Stimulated activated CD8-positive, alpha-beta memory T cell treated with anti-CD3 and anti-CD28 coated beads, Interleukin-7, amount 100 ng/mL, for 24 hours (primary cell): ENCODE measurements at places on chromosomes 11 and 22.

- DNase-seq, result no peak
Observed at GRCh38 chr11:68026391-68027105, 3.9 kb upstream of the NDUFS8 start.

DNA sequence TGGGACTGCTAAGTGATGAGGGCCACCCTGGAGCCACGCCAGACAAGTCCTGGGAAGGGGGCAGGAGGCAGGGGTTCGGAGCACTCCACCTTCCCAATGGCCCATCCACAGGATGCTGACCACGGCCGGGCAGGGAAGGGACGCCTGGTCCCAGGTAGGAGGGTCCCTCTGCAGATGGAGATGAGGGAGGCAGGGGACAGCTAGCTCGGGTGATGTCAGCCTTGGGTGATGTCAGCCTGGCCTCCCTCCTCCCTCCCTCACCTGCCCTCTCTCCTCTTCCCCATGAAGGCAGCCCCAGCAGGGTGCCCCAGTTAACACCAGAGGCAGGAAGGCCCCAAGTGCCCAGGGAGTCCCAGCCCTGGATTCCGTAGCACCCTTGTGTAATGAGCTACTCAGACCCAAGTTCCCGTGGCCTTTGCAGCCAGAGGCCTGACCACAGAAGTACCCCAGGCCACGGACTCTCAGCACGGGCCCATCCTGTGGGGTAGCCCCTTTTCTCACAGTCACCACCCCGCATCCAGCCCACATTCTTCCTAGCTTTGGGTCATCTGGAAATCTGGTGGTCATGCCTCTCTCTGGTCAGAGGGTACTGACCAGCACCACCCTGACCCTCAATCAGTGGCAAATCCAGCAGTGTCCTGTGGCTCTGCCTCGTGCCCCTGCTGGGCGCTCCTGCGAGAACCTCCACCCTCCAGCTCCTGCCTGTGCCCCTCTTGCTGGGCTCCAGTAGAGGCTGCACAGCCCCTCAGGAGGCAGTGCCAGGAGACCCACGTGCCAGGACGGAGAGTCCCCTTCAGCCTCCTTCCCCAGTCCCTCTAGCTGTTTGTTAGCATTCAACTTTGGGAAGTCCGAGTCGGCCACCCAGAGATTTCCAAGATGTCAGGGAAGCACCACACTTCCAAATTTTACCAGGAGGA is 47.4 kb downstream of the SHANK2 start:
- no peak for DNase-seq

GRCh38 chr11:23919455-23919854 is 577.4 kb upstream of the LUZP2 start:
- DNase-seq, result no peak

DNA sequence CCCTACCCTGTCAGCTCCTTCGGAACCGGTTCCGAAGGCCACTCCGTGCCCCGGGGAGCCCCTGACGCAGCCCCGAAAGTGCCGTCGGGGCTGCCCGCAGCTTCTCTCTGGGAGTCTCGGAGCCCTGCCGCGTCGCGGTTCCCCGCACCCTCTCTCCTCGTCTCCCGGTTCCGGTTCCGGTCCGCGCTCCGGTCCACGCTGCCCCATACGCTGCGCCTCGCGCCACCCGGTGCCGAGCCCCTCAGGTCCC is 618 bp downstream of the MTA2 start:
- no peak for DNase-seq

DNA sequence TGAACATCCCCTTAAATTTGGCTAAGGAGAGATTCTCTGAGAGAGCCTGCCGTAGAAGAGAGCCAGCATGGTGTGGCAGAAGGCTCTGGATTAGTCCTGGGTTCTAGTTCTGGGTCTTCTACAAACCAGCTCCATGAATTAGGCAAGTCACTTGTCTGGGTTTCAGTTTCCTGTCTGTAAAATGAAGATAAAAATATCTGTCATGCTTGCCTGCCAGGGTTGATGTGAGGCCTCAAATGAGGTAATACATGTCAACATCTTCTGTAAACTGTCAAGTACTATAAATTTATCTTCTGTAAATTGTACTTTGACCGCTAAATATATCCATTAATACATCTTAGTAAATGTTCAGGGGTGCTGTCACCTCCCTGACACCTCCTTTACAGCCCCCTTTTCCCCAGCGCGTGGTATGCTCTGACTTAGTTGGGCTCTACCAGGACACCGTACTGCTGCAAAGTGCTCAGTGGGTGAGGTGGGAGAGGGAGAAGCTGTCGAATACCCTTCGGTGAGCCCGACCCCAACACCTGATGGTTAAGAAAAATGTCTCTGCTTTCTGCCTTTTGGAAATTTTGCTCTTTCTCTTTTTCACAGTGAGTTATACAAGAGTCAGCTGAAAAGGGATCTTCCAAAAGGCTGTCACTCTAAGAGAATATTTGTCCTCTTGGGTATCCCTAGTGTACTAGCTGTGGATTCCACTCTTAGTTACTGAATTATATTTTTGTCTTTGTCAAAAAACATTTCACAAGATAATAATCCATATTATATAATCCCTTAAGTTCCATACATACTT is 15.0 kb downstream of the RBX1 start:
- no peak for DNase-seq

- no peak for DNase-seq
Observed at GRCh38 chr22:23305321-23305910, 125.1 kb downstream of the BCR start.

DNA sequence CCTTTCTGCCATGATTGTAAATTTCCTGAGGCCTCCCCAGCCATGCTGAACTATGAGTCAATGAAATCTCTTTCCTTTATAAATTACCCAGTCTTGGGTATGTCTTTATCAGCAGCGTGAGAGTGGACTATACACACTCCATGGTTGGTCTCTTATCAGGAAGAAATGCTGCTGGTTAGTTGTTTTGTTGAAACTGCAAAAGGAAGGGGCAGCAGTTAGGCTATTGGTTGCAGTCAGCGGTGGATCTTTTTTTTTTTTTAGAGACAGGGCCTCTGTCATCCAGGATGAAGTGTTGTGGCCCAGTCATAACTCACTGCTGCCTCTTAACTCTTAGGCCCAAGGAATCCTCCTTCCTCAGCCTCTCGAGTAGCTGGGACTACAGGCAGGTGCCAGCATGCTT is 51.7 kb downstream of the HSD17B12 start:
- no peak for DNase-seq

GRCh38 chr11:103680826-103681225 is 355.6 kb upstream of the DDI1 start:
- no peak for DNase-seq

- no peak for DNase-seq
Observed at GRCh38 chr11:93359396-93359795, 28.9 kb downstream of the DEUP1 start.

GRCh38 chr11:117513666-117514065 is 186.0 kb downstream of the CEP164 start:
- no peak for DNase-seq
